ENCODE measurements at places on chromosomes 5 and 9.

GRCh38 chr5:102481054-102481715, 17.6 kb downstream of the SLCO6A1 start:
- no peak for DNase-seq

- DNase-seq, result no peak
These were observed 432.6 kb upstream of the SLC30A5 start for GRCh38 chr5:68661237-68661636.

DNA sequence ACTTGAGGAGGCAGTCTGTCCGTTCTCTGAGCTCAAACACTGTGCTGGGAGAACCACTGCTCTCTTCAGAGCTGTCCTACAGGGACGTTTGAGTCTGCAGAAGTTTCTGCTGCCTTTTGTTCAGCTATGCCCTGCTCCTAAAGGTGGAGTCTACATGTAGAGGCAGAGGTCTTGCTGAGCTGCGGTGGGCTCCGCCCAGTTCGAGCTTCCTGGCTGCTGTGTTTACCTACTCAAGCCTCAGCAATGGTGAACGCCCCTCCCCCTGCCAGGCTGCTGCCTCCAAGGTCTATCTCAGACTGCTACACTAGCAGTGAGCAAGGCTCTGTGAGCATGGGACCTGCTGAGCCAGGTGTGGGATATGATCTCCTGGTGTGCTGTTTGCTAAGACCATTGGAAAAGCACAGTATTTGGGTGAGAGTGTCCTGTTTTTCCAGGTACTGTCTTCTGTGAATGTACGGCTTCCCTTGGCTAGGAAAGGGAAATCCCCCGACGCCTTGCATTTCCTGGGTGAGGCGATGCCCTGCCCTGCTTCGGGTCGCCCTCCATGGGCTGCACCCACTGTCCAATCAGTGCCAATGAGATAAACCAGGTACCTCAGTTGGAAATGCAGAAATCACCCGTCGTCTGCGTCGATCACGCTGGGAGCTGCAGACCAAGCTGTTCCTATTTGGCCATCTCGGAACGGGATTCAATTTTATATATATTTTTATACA, 58.5 kb downstream of the CNTRL start:
- no peak for DNase-seq

DNA sequence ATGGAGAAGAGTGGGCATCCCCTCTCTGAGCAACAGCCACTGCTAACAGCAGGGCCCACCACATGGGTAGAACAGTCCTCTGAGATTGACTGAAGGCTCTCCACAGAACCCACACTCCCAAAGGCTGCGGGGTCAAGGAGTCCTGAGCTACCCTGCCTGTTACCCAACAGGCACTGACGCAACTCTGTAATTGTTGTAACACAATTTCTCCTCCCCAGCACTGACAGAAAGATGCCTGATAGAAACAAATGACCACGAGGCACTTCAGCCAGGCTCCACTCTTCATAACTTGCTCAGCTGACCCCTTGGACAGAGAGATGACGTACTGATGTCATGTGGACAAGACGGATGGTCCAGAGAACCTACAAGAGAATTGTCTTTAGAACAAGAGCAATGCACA, 220.7 kb downstream of the SPOCK1 start:
- DNase-seq, result no peak

GRCh38 chr9:111151537-111151936, 113.3 kb upstream of the LPAR1 start:
- no peak for DNase-seq

DNA sequence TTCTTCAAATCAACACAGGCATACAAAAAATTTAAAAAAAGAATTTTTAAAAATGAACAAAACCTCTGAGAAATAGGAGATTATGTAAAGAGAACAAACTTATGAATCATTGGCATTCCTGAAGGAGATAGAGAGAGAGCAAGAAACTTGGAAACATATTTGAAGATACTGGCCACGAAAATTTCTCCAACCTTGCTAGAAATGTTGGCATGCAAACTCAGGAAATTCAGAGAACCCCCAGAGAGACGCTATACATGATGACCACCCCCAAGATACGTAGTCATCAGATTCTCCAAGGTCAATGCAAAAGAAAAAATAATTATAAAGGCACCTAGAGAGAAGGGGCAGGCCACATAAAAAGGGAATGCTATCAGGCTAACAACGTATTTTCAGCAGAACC, 472.5 kb downstream of the MTRR start:
- no peak for DNase-seq

DNA sequence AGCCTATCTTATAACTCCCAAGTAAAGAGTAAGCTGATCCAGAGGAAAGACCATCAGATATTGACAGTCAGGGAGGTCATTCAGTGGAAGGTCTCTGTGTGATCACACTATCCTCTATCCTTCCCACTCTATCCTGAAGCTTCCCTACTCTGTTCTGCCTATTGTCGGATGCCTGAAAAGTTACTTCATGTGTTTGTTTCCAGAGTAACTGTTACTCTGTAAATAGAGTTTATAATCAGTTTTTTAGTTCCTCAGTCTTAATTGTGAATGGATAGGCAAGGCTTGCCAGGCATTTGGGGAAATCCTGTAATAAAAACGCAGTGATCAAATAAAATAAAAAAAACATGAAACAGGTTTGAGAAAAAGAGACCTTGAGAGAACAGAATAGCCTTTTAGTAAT, 79.8 kb downstream of the XRCC4 start:
- DNase-seq, result no peak

DNA sequence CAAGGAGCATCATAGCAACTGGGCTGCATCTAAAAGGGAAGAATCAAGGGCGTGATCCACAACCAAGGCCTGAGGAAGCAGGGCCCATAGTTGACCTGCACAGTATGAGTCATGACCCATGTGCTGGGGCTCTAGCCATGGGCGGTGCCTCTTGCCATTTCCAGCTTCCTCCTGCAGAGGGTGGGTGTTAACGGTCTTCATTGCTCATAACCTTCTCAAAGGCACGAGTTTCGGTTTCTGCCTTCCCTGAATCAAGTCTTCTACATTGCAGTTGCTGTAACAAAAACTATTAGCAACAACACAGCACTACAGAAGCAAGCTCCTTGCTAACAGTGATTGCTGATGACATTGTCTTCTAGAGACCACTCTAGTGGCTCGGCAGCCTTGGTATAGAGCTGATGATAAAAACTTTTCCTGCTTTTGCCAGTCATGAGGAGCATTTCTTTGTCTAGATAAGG, 66.9 kb downstream of the CTSL start:
- peak; percentile 80 for DNase-seq

DNA sequence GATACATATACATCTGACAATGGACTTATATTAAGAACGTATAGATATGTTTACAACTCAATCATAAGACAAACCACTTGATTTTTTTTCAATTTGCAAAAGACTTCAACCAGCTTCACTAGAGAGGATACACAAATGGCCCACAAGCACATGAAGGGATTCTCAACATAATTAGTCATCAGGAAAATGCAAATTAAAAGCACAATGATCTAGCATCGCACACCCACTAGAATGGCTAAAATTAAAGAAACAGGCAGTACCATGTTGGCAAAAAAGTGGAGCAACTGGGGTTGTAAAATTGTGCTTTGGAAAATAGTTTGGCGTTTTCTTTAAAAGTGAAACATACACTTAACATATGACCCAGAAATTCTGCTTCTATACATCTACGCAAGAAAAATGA, 80.0 kb upstream of the TRIO start:
- no peak for DNase-seq

DNA sequence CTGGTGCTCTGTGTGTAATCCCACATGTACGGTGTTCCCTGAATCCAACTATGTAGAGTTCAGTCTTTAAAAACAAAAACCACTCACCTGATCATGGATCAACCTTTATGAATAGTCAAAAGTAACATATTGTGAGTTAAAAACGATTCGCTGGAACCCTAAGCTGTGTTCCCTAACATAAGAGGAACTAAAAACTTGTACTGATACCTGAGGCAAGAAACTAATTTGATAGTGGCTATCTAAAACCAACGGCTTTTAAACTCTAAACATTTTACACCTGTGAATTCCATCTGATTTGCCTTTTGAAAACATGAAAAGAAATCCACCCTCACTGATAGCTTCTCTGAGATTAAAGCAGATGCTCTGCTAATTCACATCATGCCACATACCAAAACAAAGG, 101.5 kb downstream of the DEPDC1B start:
- DNase-seq, result no peak

GRCh38 chr5:54273715-54274114, 36.7 kb downstream of the ARL15 start:
- no peak for DNase-seq
